ENCODE measurements at places on chromosomes 7 and 10. TPM values are rescaled to one million over a fixed set of nuclear protein-coding genes. Genes with fewer than 3 reads are reported as not detected.

Gene UCN3
- not detected for total RNA-seq

Gene ARHGEF35
- total RNA-seq = 3.6 TPM

Gene SLC29A4
- 0.73 TPM for total RNA-seq

GRCh38 chr7:23234569-23235296, 11.8 kb upstream of the GPNMB start:
- no peaks in the 10 kb centered on the region for H3K4me1 ChIP-seq
- no peaks in the 10 kb centered on the region for H3K36me3 ChIP-seq
- peaks cover 15% of the 10 kb centered on the region for H3K27me3 ChIP-seq
- H3K4me3 ChIP-seq = no peak overlapping the region
- no peak overlapping the region for H3K27ac ChIP-seq

Gene TSPAN33
- total RNA-seq = 5.5 TPM
